A549 treated with GW870086 at 1 μM for 4 hours (cell line): ENCODE measurements at places on chromosomes 7 and 10. TPM values are rescaled to one million over a fixed set of nuclear protein-coding genes. Genes with fewer than 3 reads are reported as not detected.

Gene SPDYE1
- total RNA-seq = not detected in 5 replicates

Gene SRRM3
- 8.2 to 12.5 TPM (median 11.2 TPM) in 5 replicates for total RNA-seq

Gene MCM10
- 19.7 to 24.0 TPM (median 21.3 TPM) in 5 replicates for total RNA-seq

Gene CFAP46
- total RNA-seq = 1.4 to 1.8 TPM (median 1.5 TPM) in 5 replicates

Gene PUS7
- total RNA-seq = 24.1 to 29.5 TPM (median 26.8 TPM) in 5 replicates

Gene PIP
- 0.27 to 0.30 TPM in 2 of 5 replicates, not detected in the others for total RNA-seq

Gene AKR1C4
- total RNA-seq = 0.10 to 0.32 TPM (median 0.24 TPM) in 5 replicates

Gene TMEM130
- 0.27 to 0.57 TPM (median 0.31 TPM) in 5 replicates for total RNA-seq

Gene GIGYF1
- total RNA-seq = 11.4 to 18.2 TPM (median 17.6 TPM) in 5 replicates

Gene MMD2
- not detected in 5 replicates for total RNA-seq

Gene TET1
- 0.27 to 0.72 TPM (median 0.58 TPM) in 5 replicates for total RNA-seq

Gene CTAGE4
- not detected in 5 replicates for total RNA-seq

Gene EMX2
- not detected in 5 replicates for total RNA-seq

Gene ZNF680
- 1.2 to 2.6 TPM (median 2.3 TPM) in 5 replicates for total RNA-seq
